Renal cortical epithelial cell (primary cell): ENCODE measurements at places on chromosomes 16 and 17. TPM values are rescaled to one million over a fixed set of nuclear protein-coding genes. Genes with fewer than 3 reads are reported as not detected.

Gene CHD9NB
- 0.52 and 6.6 TPM in 2 replicates for total RNA-seq

DNA sequence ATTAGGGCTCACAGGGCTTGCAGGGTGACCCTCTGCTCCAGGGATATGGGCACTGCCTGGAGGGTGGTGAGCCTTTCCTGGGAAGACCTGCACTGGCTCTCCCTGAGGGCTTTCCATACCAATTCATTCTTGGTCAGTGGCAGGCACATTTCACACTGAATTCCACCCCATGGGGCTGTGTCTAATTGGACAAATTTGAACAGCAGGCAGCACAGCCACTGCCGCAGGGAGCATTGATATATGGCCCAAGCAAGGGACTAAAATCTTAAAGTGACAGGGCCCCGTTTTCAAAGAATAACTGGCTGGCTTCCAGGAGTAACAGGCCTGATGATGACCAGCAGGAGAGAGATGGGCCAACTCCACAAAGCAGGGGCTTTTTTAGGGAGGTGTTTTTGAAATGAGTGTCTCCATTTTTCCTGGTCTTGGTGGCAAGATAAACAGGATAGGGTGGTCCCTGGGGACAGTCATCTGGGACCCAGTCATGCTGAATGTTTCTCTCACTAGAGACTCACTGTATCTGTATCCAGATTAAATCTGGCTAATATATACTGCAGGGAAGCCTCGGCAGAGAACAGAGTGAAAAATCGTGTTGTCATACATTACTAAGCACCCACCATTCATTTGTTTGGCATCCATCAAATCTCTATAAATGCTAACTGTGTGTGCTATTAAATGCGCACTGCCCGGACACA lies 74.1 kb upstream of the TBX2 start:
- DNase-seq = no peak

GRCh38 chr17:34547453-34548063 lies 31.8 kb upstream of the TMEM132E start:
- no peak for DNase-seq

Gene TP53TG3F
- not detected in 2 replicates for total RNA-seq

DNA sequence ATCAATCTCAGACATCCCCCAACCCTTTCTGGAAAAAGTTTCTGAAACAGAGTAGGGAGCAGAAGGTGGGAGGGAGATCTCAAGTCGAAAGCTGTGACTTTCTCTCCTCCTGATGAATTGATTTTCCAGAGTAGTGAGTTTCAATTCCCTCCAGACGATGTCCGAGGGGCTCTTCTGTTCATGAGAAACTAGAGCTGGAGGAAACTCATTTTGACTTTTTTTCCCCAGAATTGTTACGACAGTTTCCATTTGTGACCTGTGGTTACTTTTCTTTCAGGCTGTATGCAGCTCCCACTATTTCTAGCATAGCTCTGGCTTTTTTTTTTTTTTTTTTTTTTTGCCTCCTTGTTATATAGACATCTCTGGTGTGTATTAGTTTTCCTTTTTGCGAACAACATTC lies 422.1 kb upstream of the SALL1 start:
- no peak for DNase-seq
